ENCODE measurements at places on chromosomes 7 and 10.
A peak's percentile ranks its signal among the peaks of the same experiment; 100 is the strongest.

DNA sequence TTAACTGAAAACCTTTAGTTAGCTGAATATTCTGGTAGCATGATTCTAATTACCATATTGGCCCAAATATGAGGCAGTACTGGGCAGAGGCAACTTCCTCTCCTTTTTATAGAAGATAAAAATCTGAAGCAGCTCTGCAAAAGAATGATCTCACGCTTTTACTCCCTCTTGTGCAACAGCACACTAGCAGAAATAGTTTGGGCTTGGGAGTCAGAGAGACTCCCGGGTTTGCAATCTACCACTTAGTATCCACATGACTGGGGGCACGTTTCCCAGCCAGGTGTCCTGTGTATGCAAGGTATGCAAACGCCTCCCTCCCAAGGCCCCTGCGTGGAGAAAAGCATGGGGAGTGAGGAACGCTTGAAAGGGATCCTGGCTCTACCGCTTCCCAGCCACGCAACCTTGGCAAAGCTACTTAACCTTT lies 47.2 kb upstream of the RHEB start:
- no peak for DNase-seq

- no peak for DNase-seq
Measured at GRCh38 chr7:158447506-158448171, 140.0 kb downstream of the PTPRN2 start.

DNA sequence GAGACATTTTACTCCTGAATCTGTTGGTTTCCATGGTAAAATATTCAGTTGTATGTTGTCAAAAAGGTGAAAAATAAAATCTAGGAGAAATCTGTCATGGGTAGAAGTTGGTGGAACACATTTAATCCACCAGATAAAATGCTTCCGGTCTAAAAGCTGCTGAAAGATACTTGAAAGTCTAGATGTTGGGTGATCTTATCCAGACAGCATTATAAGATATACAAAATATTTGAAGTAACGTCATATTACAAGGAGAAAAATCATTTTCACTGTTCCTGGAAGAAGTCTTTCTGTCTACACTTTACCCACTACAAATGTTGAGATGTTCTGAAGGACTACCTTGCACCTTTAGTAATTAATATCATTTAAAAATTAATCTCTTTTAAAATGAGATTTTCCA lies 40.9 kb downstream of the CALD1 start:
- DNase-seq: no peak

GRCh38 chr7:25408876-25409275 lies 180.6 kb upstream of the NPVF start:
- DNase-seq: no peak

GRCh38 chr7:107998150-107998549 lies 4.8 kb downstream of the LAMB1 start:
- DNase-seq: no peak

- no peak for DNase-seq
Measured at GRCh38 chr10:122282909-122283308, 11.8 kb downstream of the BTBD16 start.

DNA sequence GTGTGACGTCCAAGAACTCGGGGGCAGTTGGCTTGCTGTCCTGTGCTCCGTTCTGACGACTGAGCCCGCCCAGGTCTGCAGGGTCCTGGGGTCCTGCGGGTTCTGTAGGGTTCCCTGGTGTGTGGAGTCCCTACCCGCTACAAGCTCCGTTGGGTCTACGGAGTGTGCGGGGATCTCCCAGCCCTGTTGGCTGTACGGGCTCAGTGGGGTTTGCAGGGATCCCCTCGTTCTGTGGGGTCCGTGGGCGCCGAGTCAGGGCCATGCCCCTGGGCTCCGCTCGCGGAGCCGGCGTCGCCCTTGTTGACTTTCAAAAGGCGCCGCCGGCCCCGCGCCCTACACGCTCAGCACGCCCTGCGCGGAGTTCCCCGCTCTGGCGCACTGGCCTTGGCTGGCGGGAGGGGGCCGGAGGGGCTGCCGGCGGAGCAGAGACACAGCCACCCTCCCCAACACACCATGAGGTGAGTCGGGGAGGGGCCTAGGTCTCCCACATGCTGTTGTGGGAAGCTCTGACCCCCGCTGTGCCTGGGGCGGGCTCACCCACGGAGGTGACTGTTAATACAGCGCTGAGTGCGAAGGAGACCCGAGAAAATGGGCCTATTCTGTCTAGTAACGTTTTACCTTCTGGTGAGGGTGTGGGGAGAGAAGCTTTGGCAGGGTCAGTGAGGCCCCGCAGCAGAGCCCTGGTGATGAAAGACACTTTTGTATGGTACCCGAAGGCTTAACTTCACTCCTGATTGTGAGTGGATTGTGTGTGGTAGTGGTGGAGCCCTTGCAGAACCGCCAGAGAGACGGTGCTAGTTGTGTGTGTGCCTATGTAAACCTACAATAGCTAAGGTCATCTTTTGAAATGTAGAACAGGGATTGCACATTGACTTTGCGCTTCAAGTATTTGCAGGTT lies 8.1 kb downstream of the TASOR2 start:
- DNase-seq: peak; percentile 63

DNA sequence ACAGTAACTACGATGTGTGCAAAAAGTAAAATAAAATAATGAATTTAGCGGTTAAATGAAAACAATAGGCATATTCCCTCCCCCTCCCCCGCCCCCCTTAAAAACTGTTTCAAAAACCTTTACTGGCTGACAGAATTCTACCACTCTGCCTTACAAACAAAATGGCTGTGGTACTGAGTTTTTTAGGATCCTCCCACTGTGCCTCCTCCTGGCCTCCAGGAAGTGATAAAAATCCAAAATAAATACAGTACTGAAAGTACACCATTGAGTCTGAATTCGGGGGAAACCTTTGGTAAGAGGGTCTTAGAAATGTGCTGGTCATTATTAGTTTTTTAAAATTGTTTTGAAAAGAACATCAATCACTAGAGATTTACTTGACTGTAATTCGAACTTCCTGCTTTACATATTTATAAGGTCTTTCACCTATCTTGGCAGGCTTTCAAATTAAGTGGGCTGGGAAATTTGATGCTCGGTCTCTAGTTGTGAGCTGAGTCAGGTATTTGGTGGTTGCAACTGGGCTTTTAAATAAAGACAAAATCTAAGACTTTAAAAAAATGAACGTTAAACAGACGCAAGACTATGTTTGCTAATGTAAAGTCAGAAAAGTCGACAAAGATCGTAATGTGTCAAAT lies 32.5 kb upstream of the EPC1 start:
- peak; percentile 37 for DNase-seq

GRCh38 chr10:109773288-109774120 lies 149.8 kb downstream of the XPNPEP1 start:
- DNase-seq: no peak

DNA sequence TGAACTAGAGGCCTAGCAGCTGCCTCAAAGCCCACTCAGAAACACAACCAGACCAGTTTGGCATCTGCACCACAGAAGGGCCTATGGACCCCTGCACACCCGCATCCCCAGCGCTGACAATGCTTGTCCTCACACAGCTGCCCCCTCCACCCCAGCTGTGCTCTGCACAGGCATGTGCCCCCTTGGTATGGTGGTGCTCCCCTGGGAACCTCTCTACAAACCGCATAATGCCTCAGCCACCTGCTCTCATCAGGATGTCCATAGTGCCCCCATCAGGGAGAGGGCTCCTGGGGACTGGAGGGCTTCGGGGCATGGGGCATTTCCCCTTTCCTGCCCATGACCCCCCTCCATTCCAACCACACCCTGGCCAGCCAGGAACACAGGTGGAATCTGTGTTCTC lies 347.5 kb downstream of the GRID1 start:
- no peak for DNase-seq

DNA sequence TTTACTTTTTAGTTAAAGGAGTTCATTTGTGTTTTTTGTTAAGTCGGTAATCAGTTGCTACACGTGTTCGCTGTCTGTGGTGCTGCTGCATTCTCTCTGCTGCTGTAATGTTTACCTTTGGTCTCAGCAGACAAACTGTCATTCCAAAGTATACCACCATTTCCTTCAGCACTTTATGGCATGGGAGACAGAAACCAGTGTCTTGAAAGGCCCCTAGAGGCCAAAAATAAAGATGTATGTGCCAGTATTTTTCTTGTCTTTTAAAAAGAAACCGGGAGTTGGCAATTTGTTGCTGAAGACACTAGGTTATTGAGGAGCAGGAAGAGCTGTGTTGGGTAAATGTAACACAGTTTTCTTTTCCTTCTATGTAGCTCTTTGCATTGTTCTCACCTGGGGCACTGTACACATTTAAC lies 24.1 kb downstream of the ZNF92 start:
- no peak for DNase-seq

GRCh38 chr7:148020679-148021078 lies 569.9 kb upstream of the C7orf33 start:
- DNase-seq: no peak

DNA sequence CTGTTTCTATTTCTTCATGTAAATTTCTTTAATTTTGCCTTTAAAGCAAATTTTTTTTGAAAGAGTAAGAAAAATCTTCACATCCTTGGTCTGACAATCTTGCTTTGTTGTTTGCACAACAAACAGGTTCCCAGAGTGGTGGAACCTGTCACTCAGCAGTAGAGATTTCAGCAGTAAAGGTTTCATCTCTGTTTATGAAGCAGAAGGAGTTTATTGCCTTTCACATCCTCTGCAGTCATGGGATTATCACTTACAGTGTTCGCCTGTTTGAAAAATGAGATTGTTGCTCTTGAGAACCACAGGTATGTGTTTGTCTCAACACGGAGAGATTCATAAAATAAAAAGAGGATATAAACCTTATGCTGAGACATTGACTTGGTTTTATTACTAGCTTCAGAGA lies 342.6 kb downstream of the IPMK start:
- DNase-seq: no peak

- DNase-seq: no peak
Measured at GRCh38 chr10:75613685-75614504, 182.5 kb downstream of the LRMDA start.

- no peak for DNase-seq
Measured at GRCh38 chr7:101747053-101747878, 70.2 kb upstream of the CUX1 start.

- no peak for DNase-seq
Measured at GRCh38 chr7:155344270-155344617, 46.6 kb downstream of the INSIG1 start.

- DNase-seq: no peak
Measured at GRCh38 chr7:105775580-105775979, 100.8 kb downstream of the ATXN7L1 start.

GRCh38 chr10:23643111-23643780 lies 204.4 kb downstream of the OTUD1 start:
- DNase-seq: no peak

DNA sequence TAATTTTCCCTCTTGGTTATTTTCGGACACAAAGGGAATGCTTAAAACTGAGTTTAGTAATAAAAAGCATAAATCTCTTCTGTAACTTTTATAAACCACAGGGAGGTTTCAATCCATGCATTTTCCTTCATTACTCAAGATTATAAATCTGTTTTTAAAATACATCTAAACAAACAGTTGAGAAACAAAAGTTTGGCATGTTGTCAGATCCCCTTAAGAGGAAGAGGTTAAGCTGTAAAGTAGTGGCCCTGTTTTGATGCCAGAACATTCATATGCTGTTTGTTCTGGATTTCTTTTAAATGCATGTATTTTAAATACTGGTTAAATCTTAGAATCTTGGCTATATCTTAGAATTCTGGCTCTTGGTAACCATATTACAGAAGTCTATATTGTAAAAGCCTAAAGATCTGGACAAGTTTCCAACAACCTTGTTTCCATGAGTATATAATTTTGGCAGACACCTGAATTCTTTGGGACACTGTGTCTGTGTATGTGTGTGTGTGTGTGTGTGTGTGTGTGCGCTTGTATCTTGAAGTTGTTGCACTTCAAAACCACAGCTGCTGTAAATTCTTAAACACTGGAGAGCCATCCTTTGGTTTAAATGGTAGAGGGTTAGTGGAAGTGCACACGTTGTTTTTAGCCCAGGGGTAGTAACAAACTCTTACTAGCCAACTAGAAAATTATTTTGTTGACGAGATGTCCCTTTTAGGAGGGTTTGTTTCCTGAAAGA lies 6.8 kb upstream of the SEMA4G start:
- DNase-seq: no peak

DNA sequence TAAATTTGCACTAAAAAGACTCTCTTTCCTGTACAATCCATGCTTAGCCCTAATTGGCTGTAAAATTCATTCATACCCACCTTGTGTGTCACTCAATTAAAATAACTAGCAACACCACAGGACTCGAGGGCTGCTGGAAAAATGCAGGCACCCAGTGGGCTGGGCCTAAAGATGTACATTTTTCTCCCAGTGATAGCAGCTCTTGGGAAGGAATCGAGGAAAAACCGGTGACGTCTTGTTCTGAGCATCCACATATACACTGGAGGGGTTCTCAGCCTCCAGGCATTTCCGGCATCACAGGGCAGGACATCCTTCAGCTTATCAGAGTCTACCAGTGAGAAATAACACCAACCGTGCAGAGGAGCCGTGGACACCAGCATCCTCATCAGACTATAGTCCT lies 85.8 kb upstream of the PITRM1 start:
- DNase-seq: no peak

DNA sequence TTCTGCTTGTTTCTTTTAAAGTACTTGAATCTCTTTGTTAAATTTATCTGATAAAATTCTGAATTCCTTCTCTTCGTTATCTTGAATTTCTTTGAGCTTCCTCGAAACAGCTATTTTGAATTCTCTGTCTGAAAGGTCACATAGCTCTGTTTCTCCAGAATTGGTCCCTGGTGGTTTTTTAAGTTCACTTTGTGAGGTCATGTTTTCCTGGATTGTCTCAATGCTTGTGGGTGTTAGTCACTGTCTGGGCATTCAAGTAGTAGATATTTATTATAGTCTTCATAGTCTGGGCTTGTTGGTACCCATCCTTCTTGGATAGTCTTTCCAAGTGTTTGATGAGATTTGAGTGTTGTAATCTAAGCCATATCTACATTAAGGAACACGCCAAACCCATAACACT lies 1060.6 kb downstream of the LRMDA start:
- no peak for DNase-seq

DNA sequence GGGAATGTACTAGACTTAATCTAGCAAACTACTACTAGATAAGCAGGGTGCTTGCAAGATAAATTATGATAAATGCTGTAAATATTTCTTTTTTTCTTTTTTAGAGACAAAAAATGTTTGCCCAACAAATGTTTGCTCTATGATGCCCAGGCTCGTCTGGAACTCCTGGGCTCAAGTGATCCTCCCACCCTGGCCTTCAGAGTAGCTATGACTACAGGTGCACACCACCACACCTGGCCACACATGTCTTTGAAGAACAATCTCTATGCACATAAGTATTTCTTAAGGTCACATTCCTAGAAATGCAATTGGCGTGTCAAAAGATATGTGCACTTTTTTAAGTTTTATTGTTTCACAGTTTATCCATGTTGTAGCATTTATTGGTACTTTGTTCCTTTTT lies 179.6 kb upstream of the FRMD4A start:
- DNase-seq: no peak

- no peak for DNase-seq
Measured at GRCh38 chr7:64602518-64602917, 39.6 kb upstream of the ZNF680 start.

DNA sequence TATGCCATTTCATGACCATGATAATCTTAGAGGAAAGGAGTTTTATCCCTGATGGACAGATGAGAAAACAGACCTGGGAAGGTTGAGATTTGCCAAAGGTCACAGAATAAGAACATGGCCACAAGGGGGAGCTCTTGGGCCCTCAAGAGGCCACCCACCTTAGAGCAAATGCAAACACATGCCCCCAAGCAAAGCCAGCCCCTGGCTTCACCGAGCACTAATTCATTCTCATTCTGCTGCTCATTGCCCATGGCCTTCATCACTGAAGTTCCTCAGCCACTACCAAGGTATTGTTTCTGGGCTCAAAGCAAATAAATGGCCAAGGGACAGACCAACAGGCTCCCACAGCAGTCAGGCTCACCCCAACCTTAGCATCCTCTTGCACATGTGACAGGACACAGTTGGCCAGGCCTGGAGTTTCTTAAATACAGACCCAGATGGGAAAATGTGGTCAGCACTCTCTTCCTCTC lies 44.2 kb downstream of the PDLIM1 start:
- DNase-seq: peak; percentile 46

All from CD4-positive, alpha-beta T cell treated with Interleukin-4 for 1 hour (primary cell).